ENCODE measurements at places on chromosomes 1 and 21.

DNA sequence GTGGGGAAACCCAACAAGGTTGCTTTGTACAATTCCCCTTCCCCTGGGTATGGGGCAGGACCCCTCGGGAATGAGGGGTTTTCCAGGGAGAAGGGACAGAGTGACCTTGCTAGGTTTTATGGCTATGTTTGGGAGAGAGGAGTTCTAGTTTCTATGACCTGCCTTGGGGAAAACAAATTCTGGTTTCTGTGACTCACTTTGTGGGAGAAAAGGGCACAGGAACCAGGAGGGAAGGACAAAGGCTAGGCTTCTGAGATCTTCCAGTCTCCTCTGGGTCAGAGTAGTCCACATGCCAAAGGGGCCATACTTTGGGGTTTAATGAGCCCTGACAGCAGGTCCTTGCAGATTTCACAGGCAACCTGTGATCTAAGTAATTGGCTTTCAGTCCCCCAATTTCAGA is 5.5 kb upstream of the PTGER3 start:
- DNase-seq, result no peak

GRCh38 chr1:17196496-17197185 is 8.3 kb upstream of the PADI1 start:
- no peak for DNase-seq

- DNase-seq, result no peak
Observed at GRCh38 chr1:18932387-18932786, 24.1 kb downstream of the IFFO2 start.

DNA sequence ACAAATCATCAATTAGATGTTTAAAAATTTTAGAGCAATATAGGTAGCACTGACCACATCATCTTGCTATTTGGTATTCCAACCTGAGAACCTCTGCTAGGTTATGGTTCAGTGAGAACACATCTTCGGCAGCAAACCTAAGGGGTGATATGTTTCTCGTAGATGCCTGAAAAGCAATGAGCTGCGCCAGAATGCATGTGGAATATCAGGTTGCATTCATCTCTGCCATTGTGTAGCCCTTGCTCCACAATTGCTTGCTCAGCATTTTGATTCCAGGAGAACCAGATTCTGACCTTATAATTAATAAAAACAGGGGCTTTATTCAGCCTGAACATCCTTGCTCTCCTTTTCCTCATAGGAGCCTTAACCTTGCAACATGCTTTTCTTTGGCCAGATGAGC is 408.1 kb downstream of the USH2A start:
- no peak for DNase-seq

DNA sequence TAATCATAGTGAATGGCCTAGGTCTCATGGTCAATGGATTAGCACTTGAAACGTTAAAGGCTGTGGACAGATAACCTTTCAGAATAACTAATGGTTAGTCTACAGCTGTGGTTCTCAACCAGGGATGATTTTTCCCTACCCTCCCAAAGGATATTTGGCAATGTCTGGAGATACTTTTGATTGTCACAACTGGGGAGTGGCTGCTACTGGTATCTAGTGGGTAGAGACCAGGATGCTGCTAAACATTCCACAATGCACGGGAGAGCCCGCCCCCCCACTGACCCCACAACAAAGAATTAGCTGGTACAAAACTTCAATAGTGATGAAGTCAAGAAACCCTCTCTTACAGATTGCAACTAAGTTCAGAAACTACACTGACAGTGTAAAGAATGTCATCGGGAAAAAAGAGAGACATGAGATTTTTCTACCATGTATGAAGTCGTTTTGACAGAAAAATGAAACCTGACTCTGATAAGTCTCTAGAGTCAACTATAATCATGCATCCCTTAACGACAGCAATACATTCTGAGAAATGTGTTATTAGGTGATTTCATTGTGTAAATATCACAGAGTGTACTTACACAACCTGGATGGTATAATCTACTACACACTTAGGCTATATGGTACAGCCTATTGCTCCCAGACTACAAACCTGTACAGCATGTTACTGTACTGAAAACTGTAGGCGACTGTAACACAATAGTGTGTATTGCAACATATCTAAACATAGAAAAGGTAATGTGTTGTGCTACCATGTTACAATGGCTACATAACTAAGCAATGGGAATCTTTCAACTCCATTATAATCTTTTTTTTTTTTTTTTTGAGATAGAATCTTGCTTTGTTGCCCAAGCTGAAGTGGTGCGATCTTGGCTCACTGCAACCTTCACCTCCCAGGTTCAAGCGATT is 49.7 kb upstream of the PRDX6 start:
- no peak for DNase-seq

- no peak for DNase-seq
Observed at GRCh38 chr1:53285969-53286760, 41.7 kb downstream of the LRP8 start.

DNA sequence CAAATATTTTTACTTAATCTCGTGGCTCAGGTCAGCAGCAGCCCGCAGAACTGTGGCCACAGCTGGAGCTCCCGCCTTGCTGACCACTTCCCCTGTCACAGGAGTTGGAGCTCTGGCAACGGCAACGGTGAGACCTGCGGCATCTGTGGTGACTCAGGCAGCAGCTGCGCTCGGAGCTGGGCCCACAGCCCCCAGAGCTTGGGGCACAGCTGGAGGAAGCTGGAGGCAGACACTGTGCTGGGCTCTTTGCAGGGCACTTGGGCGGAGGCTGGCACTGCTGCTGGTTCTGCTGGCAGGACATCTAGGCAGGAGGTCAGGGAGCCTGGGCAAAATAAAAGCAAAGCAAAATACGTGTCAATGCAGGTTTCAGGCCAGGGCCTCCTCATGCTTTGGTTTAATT is at the start of gene LCE3A:
LCE3A (minus strand) TSS at position 301 of the 400 bp plus-strand sequence; CDS start at position 301, 0 bp downstream.
- DNase-seq, result no peak

DNA sequence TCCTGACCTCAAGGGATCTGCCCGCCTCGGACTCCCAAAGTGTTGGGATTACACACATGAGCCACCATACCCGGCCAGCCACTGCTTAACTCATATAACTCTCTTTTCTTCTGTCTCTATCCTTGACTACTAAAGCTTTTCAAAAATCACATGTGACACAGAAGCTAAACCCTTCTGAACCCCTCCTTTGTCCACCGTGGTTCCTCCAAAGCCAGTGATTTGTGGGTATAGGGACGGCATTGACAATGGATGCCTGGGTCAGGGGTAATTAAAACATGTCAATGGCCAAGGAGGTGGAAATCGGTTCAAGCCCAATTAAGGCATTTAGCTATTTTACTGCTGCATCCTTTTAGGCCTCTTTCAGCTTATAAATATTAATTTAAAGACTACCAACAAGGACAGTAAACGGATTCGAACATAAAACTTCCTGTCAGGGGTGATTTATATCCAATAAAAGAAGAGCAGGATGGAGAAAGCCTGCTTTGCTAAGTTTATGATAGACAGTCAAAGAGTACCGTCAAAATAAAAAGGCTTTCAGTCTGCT is 242.3 kb downstream of the GPATCH2 start:
- DNase-seq, result no peak

DNA sequence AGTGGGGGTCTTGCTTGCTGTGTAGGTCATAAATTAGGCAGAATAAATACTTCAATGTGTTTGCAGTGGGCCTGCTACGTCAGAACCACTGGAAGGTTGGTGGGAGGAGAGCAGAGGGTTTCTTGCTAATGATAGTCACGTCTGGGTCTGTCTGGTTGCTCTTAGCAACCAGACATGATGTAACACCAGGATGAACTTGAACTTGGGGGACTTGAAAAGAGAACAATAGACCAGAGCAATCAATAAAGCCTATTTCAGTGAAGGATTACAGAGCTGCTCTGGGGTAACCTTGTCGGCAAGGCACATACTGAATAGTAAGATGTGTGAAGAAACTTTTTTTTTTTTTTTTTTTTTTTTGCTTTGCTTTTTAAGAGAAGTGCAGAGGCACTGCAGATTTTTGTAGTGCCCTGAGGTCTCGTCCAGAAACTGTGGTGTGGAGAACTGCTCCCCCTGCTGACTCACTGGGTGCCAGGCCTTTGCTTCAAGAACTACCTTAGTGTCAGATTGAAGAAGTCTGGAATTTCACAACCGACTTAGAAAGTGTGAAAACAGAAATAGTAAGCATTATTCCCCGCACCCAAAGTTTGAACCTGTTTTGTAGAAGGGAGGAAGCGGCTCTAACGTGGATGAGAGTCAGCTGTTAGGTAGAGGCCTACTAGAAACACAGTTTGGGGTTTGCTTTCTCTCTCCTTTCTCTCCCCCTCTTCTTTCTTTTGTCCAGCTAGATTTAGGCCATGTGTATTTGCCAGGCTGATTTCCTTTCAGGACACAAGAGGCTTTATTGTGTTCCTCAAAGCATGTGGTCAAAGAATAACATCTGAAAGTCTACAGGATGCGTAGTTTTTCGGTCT is 271.6 kb downstream of the TM2D1 start:
- DNase-seq, result peak; percentile 61

DNA sequence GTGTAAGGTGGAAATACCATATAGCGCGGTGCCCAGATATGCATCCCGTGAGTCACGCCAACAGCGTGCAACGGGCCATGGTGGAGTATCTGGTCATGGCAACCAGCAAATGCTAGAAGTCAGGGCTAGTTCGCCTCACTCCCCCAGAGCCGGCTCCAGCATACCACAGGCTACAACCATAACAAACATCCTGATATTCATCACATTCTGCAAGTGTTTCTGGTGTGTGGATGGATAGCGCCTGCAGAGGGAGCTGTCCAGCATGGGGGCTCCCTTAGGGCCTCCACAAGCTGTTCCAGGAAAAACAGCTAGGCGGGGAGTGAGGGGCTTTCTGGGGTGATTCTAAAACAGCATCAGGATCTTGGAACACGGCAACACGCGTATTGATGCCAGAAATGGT is 6.8 kb downstream of the C1orf198 start:
- no peak for DNase-seq

GRCh38 chr1:228369608-228370438 is 36.8 kb downstream of the TRIM11 start:
- DNase-seq, result no peak

- no peak for DNase-seq
Observed at GRCh38 chr1:95029532-95029931, 43.2 kb downstream of the ALG14 start.

DNA sequence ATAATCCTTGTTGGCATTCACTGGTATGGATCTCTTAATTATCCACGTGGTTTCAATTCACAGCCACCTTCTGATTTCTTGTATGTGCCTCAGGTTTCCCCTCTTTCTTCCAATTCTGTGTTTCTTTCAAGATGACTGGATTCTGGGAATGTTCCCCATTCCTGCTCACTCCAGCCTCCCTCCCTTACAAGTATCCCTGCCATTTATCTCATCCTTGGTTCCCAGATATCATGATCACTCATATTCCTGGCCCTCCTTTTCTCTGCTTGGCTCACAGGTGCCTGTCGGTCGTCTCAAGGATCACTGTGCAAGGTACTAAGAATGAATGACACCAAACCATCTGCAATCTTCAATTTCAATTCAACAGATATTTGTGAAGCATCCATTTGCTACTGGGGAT is 279.2 kb downstream of the ASTN1 start:
- DNase-seq, result no peak

- DNase-seq, result peak; percentile 23
Observed at GRCh38 chr1:227885135-227885647, 62.5 kb downstream of the WNT9A start.

GRCh38 chr21:44370786-44371410 is 17.5 kb downstream of the TRPM2 start:
- DNase-seq, result no peak

DNA sequence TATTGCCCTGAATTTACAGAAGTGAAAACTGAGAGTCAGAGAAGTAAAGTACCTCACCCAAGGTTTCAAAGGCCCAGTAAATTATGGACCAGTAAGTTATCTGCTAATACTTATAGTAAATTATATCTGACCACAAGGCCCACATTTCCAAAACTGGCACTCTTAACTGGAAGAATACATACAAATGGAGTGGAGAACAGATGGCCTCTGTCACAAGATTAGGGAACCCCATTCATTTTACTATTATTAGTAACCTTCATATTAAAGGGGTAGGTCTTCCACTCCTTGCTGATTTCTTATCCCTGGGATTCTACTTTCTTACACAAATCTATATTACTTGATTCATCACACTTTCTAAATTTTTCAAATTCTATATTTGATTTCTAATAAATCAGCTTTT is 588.8 kb downstream of the NEGR1 start:
- no peak for DNase-seq

DNA sequence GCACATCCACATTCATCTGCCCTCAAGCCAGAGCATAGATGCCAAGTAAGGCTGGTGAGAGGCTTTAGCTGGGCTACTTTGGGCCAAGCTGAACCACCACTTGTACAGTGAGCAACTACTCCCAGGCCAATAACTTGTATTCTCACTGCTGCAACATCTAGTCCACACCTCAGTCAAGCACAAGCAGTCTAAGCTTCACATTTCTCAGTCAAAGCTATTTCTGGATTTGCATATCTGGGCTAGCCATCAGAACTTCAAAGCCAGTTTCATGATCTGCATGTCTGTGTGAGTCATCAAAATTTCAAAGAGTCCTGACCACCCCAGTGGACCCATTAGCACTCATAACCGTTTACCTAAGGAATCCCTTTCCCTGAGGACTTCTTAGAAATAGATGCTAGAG is 77.7 kb upstream of the DIRAS3 start:
- no peak for DNase-seq

- no peak for DNase-seq
Observed at GRCh38 chr21:40372506-40372905, 474.5 kb downstream of the DSCAM start.

GRCh38 chr1:153509036-153509435 is 26.8 kb downstream of the S100A6 start:
- no peak for DNase-seq

DNA sequence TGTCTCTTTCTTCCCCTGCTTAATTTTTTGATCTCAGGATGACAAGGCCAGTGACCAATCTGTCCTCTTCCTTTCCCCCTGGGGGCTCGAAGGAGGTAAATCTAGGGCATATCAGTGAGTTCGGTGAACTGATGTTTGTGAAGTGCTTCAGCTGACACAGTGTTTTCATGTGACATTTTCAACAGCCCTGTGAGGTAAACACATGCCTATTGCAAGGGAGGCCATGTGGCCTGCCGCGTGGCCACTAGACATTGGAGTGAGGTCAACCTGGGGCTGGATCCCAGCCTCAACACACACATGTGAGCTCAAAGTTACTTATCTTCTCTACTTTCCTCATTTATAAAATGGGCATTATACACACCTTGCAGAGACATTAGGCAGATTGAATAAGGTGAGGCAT is 126.3 kb downstream of the PLPP3 start:
- no peak for DNase-seq

GRCh38 chr1:7012461-7012924 is 227.2 kb downstream of the CAMTA1 start:
- DNase-seq, result no peak

- peak; percentile 49 for DNase-seq
Observed at GRCh38 chr1:153352523-153352922, 3.9 kb upstream of the PGLYRP4 start.

DNA sequence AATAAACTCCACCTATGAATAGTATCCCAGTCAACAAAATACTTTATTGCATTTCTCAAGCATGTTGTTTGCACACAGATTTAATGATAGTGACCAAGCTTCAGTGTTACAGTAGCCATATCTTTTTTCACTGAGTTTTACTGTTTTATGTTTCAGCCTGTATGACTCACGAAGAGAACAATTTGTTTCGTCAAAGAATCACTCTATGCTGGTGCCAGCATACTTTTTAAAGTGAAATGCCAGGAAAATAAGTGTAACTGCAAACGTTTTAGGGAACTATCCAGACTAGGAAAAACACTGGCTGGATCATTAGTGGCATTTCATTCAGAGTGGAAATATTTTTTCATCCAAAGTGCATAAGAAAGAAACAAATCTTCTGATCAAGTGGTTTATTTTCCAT is 210.8 kb downstream of the COL11A1 start:
- DNase-seq, result no peak

- no peak for DNase-seq
Observed at GRCh38 chr1:198275597-198275996, 118.8 kb downstream of the NEK7 start.

Measured in effector memory CD8-positive, alpha-beta T cell (primary cell).